Vagina (tissue), 2 donors: ENCODE measurements at places on chromosomes 12 and 14. TPM values are rescaled to one million over a fixed set of nuclear protein-coding genes. Genes with fewer than 3 reads are reported as not detected.

Gene ARMH4
- 5.2 TPM for total RNA-seq

DNA sequence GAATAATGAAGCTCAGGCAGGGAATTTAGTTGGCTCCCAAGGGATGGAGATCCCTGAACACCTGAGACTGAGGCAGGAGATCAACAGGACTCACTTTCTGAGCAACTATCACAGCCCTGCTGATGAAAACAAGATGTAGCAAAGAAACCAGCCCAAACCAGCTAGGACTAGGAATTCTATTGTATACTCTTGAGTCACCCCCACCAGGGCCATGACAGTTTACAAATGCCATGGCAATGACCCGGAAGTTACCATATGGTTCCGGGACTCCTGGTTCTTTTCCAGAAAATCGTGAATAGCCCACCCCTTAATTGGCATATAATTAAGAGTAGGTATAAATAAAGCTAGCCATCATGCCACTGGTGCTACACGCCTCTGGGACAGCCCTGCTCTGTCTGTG, 46.0 kb upstream of the OASL start:
- no peak for DNase-seq

GRCh38 chr14:77883847-77884238, 83.9 kb downstream of the ADCK1 start:
- DNase-seq, result no peak

GRCh38 chr12:16454481-16454880, 107.0 kb downstream of the MGST1 start:
- no peak for DNase-seq

DNA sequence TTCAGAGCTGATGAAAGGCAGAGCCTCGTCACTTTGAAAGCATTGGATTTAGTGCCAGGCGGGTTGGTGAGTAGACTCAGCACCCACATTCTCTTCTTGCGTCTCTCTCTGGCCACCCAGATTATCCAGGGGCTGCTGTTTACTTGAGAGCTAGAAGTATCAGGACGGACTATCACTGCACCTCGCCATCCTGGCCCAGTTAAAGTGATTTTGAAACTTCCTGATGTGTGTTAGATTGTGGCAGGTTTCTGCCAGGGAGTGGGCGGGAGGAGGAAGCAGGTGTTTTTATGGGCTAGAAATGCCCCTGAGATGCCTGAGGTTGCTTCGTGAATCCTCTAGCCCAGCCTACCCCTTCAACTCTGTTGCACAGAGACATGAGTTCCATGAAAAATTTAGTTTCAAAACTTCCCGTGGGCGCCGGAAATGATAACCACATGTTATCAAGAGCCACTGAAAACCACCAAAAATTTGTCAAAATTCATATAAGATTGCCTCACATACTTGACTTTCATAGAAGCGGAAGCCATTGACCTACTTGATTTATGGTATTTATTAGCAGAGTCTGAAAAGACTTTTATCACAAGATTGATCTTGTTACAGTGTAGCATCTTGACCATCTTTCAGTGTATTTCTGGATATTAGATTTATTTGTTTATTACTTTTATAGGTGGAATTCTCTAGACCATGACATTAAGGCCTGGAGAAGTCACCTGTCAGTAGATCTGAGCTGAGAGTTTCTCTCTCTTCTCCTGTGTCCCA, 466.0 kb downstream of the RAD51B start:
- DNase-seq, result no peak

- DNase-seq, result no peak
These were observed 90.3 kb downstream of the DDHD1 start for GRCh38 chr14:53062856-53063255.

DNA sequence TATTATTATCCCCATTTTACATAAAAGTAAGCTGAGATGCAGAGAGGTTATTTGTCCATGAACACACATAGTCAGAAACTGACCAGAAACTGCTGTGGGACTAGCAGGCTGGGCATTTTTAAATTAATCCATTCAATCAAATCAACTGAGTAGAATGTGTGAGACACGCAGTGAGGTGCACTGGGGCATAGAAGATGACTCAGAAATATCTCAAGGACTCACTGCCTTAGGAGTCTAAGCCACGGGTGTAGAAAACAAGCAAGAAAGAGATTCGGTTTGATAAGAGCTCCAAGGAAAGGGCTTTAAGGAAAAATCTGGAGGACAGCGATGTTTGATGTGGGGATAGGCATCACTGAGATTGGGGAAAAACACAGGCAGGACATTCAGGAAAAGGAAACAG, 127.8 kb downstream of the ANO2 start:
- no peak for DNase-seq

- no peak for DNase-seq
These were observed 192.5 kb downstream of the KTN1 start for GRCh38 chr14:55772486-55772885.

DNA sequence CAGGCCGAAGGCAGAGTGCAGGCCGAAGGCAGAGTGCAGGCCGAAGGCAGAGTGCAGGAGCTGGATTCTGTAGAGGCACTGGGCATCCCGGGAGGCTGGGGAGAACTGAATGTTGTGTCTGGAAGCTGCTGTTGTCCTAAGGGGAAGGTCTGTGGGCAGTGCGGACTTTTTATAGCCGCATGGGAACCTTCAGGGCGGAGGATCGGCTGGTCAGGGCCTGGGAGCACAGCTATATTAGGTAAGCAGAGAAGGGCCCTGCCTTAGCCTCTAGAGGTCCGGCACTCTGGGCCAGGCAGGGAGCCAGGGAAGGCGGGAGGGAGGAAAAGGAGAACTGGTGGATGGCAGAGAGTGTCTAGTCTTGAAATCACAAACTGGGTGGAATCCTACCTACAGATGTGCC, 14.2 kb downstream of the CABP1 start:
- no peak for DNase-seq

- DNase-seq, result no peak
These were observed 354.3 kb downstream of the CEP128 start for GRCh38 chr14:80587096-80587724.

- no peak for DNase-seq
These were observed 107.9 kb downstream of the PTPRQ start for GRCh38 chr12:80551897-80552296.

DNA sequence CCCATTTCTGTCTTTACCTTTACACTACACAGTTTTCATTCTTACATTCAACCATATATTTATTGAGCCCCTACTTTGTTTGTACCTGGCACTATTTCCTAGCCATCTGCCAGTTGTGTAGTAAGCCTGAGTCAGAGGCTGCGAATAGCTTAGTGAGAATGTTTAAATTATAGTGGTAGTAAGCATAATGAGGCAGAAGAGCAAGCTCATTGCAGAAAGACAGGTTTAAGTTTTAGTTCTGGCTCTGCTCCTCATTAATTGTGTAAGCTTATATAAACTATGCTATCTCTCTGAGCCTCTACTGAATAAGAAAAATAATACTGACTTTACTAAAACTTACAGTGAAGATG, 123.5 kb downstream of the NAV3 start:
- no peak for DNase-seq

DNA sequence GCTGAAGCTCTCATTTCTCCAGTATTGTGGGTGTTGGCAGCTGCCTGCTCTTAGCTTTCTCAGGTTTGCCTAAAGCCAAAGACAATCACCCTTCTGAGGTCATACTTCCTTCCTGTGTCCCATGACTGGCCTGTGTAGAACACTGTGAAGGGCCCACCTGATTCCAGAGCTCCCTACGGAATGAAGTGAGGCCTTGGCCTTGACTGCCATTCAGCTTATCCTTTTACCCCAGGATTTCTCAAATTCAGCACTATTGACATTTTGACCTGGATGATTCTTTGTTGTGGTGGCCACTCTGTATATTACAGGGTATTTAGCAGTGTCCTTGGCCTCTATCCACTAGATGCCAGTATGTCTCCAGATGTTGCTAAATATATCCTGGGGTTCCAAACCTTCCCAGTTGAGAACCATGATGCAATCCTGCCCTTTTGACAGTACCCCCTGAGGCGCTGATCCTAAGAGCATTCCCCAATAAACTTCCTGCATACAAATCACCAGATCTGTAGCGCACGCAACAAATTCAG, 112.3 kb upstream of the KRR1 start:
- no peak for DNase-seq

DNA sequence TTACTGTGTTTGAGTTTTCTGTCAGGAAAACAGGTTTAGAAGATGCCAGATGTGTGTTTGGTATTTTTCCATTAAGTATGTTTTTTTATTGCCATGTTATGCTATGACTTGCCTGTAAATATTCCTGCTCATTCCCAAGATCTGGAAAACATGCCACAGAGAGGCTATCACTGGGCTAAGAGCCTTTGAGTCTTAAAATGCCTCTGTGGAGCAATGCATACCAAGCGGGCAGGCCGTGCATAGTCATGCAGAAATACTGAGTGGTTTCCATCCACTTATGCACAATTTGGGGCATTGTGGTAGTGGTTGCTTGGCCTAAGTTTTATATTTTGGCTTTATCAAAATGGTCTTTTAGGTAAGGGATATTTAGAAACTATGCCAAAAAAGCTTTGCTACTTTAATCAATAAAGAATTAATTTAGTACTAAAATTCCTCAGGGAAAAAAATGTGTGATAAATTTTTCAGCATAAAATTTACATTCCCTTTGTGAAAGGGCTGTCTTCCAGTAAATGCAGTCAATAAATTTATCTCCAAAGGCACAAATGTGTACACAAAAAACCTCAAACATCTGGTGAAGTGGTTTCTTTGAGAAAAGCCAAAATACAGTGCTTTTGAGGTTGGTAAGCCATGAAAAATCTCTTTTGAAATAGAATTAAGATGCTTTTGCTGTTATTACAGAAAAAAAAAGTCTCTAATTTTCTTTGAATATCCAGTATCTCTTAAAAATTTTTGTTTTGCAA, 341.3 kb upstream of the FBXO33 start:
- no peak for DNase-seq

DNA sequence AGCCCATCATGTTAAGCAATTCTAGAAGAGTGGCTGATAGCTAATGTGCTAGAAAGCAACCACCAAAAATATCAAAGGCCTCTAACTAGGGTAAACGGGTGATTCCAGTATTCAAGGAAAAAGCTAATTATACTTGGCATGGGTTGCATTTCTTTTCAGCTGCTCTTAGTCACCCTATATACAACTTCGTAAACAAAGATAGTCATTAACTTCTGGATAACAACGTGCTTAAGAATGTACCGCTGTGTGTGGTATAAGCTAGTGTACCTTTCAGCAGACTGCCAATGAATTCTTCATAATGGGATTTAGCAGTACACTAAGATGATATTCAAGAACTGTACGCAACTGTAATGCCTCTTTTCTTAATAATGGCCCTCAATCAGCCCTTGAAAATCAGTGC, 42.2 kb upstream of the SLC6A13 start:
- DNase-seq, result no peak

Gene C1R
- 830 TPM for total RNA-seq

DNA sequence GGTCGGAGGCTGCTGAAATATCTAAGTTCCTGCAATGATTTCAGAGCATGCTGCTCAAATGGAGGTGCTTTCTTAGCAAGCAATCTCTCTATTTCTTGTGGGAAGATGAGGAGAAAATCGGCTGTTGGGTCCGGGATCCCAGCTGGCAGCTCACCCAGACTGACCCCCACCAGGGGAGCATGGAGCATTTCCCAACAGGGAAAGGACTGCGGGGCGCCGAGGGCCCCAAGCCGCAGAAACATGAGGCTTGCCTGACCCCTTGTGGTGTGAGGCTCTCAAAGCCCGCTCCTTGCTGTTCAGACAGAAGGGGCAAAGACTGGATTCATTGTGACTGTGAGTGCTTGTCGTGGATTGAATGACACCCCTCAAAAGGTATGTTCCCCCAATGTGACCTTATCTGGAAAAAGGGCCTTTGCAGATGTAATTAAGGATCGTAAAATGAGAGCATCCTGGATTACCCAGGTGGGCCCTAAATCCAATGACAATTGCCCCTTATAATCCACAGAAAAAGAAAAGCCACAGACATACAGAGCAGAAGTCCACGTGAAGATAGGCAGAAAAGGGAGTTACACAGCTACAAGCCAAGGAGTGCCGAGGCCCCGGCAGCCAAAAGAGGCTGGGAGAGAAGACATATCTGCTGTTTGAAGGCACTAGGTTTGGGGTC, 116.3 kb upstream of the VASH1 start:
- no peak for DNase-seq

Gene SAMD4A
- 43.0 TPM for total RNA-seq
